Neural progenitor cell (in vitro differentiated cells): ENCODE measurements at places on chromosomes 7 and 10.

DNA sequence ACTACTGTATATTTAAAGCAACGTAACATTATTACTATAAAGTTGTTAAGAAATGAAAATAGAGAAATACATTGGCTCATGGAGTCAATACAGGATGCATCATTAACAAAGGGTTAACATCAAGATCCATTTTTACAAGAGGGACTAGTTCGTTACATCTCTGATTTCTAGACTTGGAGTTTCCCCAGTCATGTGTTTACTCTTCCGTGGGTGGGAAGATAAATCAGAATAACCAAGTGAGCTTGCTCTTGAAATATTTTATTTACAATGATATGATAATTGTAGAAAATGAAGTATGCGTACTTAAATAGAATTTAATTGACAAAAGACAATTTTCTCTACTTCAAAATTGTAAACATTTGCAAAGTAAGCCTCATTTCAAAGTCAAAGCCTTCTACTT is 1.0 kb upstream of the PRKAR2B start:
- no peak for DNase-seq

DNA sequence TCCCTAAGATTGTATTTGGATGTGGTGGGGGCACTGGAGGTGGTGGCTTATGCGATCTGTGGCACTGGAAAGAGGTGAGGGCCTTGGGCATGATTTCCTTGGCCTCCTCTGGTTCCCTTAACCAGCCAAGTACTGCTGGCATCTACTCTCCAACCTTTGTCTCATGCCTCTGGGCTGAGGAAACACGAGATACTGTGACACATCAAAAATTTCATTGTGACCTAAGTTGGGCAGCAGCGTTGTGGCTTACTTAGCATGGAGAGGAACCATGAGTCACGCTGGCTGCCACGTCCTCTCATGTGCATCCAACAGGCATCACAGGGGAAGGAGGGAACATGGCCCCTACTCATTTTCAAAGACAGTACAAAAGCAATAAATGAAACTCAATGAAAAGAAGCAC is 29.7 kb upstream of the GSDME start:
- DNase-seq, result no peak

DNA sequence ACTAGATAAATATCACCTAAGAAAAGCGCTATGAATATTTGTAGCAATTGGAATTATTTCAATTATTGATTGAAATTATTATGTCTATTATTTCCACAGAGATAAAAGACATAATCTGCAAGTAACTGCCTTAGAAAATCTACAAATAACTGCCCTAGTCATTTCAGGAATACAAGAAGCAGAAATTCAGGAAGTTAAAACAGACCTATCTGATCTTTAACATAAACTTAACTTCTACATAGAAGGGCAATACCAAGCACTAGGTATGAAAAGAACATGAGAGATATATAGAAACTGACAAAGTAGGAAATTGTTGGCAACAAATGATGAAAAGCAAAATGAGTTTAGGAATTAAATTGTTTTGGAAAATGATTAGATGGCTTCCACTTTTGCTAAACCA is 31.8 kb upstream of the AKR1B10 start:
- DNase-seq, result no peak

- DNase-seq, result no peak
Observed at GRCh38 chr10:64201936-64202335, 680.7 kb downstream of the REEP3 start.

- DNase-seq, result peak; percentile 83
Observed at GRCh38 chr7:154409703-154410311, 357.6 kb downstream of the DPP6 start.

DNA sequence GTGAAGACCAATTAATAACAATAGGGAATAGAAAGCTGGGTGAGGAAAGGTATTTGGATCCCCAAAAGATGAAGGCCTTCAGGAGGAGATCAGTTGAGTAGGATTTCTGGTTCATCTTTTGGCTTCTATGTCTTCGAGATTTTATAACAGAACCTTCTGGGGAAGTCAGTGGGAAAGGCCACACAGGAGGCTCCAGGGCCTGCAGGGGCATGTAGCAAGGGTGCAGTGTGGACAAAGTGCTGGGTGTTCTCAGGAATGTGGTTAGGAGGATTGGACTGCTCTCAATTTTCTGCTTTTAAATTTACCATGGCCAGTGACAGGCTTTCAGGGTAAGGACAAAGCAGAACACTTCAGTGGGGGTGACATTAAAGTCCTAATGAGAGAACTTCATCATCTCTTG is 378.0 kb downstream of the CCSER2 start:
- DNase-seq, result no peak

GRCh38 chr10:111127081-111127848 is 50.4 kb downstream of the ADRA2A start:
- no peak for DNase-seq

- no peak for DNase-seq
Observed at GRCh38 chr10:76871697-76872295, 765.8 kb downstream of the KCNMA1 start.

DNA sequence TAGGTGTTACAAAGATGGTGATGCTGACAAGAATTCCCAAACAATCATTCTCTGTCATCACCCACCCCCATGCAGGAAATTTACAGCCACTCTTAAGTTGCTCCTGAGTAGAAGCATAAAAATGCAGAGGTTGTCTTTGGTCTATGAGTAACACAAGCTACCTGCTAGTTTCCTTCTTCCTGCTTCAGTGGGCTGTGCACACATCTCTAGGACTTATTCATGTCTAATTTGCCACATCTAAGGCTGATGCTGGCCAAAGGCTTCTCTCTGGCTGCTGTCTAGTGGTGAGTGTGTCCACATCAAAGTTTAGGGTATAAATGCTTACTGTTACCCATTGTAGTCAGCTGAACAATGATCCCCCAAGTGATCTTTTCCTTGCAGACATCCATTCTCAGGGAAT is 662.5 kb downstream of the TYW1 start:
- DNase-seq, result no peak

DNA sequence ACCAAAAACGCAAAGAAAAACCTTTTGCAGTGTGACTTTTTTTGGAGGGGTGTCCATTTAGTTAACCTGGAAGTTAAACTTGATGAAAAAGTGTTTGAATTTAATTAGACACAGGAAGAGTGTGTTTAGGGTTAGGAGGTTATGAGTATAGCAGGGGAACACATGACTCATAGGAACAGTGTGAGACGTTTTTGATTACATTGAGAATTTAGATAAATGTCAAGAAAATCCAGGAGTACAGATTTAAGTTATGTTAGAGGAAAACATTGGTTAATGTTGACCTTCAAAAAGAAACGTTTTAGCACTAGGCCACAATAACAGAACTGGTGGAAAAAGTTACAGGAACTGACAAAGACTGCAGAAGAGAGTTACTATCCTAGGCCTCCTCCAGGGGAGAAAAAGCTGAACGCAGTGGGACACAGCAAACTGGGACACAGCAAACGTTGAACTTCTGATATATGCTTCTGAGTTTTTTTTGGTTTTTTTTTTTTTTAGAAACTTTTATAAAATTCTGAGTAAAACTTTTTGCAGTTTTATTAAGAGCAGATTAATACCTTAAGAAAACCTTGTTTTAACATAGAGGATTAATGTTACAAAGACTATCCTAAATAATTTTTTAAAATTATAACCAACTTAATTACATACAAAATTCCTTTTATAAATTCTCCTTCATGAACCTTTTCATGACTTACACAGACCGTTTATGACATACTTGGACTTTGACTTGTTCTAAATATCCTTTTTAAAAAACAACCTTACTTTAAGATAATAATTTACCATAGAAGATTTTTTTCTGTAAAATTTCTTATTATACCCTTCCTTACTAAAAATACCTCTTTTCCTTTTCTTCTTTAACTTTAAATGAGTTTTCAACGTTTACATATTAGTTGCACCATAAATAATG is 22.2 kb downstream of the LANCL2 start:
- peak; percentile 47 for DNase-seq

DNA sequence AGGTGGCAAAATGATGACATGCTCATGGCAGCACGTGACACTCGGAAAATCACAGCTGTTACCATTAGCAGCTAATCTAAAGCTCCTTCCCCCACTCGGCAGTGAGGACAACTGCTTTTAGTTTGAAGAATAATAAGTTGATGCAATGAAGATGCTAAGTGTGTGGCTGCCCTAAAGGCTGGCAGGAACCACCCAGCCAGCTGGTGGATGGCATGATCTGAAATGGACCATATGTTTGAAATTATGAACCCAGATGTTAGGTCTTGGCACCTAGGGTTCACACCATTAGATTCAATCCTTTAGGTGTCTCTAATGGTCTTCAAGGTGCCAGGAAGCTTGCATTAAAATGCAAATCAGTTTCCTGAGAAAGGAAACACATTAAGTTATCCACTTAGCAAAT is 230.1 kb downstream of the WDR11 start:
- DNase-seq, result no peak

- no peak for DNase-seq
Observed at GRCh38 chr7:144908324-144908723, 72.5 kb upstream of the TPK1 start.

DNA sequence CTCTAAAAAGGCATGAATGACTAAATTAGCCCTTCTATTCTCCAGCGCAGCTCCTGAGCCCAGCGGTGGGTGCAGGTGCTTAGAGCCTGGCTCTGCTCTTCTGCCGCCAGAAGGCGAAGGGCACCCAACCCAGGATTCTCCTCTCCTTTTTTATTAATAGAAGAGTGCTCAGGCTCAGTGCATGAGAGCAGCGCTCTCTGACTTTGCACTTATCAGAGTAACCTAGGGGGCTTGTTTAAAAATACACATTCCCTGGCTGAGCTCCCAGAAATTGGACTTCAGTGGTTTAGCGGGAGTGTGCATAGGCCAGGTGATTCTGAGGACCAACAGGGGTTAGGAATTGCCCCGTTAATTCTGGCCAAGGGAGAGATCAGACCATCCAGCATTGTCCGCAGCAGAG is 1.7 kb upstream of the PFKP start:
- no peak for DNase-seq

DNA sequence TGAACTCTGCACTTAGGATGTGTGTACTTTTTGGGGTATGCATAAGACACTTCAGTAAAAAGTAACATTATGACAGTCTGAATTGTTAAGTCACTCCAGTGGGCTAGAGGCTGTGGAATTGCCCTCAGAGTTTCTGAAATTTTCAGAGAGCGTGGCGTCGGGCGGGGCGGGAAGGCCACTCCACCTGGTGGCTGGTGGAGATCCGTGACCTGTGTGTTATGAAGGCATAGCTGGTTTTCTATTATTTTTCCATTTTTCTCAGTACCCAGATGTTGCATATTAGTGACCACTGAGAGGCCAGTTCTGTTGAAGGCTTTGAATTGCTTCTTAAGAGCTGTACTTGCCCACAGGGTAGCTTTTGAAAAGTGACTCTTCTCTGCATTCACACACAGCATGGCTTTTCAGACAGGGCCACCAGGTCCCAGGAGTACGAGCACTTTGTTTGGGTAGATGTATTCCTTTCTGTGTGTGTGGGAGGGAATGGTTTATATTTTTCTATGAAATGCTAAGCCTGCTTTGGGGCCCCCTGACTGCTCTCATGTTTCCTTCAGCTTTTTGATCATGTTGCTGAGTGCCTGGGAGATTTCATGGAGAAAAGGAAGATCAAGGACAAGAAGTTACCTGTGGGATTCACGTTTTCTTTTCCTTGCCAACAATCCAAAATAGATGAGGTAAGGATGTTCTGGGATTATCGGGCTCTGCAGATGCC is 52.3 kb downstream of the TACR2 start:
- no peak for DNase-seq

DNA sequence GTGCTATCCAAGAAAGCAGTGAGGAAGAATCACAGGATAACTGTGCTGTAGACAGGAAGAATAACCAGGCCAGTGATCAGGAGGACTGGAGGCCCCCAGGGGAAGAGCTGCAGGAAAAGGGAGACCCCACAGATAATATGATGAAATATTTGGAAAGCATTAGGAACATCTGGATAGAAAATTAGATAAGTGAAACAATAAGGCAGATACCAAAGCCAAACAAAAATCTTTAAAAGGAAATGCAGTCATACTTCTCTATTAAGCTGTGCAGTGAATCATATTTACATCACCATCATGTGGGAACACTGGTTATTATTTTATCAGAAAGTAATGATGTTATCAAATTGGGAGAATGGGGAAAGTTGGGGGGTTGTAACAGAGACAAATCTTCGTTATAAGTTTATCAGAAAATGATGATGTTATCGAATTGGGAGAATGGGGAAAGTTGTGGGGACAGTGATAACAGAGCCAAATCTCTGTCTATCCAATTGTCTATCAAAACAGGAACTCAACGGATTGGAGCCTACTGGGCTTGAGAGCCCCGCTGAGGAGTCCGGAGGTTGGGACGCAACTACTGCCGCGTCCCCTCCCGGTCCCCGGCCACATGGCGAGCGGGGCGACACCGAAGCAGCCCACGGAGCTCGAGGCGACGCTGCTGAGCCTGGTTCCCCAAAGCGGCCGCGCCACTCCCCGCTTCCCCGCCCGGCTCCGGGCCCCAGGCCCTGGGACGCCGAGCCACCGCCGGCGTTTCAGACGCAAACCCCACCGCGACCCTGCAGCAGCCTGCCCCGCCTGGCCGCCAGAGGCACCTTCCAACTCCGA is 14.0 kb upstream of the RALA start:
- peak; percentile 72 for DNase-seq

- DNase-seq, result no peak
Observed at GRCh38 chr7:2915023-2915422, 70.9 kb upstream of the GNA12 start.

DNA sequence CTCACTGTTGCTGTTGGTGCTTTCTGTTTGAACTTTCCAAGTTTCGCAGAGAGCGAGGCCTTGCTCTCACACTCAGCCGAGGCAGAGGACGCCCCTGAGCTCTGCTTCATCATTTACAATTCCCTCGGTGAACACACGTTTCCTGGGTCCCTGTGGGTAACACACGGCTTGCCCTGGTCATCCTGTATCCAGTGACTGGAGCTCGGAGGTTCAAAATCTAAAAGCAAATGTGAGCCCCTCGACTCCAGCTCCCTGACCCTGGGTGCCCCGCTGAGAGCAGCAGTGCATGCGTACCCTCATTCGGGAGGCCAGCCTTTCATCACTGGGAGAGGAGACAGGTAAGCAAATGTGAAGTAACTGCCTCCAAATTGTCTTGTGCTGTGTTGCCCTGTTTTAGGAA is 5.8 kb downstream of the CNPY1 start:
- no peak for DNase-seq

- no peak for DNase-seq
Observed at GRCh38 chr10:44862924-44863323, 48.2 kb upstream of the TMEM72 start.

DNA sequence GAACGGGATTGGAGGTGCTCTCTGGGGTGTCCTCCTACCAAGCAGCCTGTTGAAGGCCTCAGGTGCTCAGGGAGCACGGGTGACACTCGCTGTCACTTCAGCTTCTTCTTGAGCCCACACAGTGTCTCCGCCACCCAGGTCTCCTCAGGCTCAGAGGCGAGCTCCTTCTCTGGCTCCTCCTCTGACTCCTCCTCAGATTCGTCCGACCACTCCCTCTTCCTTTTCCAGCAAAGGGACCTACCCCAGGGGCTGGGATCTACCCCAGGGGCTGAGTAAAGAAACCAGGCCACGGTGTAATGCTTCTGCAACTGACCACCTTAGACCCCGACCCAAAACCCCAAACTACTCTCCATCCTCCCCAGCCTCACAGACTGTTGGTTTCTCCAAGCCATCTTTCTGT is 9.2 kb upstream of the RBAK start:
- no peak for DNase-seq
